AG04450 (cell line): ENCODE measurements at places on chromosomes 16 and 17.

GRCh38 chr17:74499992-74500391, 31.3 kb downstream of the CD300LB start:
- no peak for DNase-seq

- DNase-seq = no peak
Observed at GRCh38 chr16:20074099-20074991, 655 bp upstream of the GPR139 start.

GRCh38 chr17:75116737-75117136, 7.0 kb downstream of the ARMC7 start:
- no peak for DNase-seq

DNA sequence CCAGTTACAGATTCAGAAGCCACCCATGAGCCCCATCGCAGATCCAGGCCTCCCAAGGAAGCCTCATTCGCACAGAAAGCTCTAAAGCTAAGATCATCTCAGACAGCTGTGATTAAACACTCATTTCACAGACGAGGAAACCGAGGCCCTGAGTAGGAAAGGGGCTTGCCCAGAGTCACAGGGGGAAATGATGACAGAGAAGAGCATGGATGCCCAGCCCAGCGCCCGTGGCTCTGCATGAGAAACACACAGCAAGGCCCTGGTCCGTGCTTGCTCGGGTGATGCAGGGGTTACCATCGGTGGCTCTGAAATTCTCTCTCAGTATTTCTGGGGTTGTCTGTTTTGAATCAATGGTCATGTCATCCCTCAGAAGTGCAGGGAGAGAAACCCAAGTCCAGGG, 109.6 kb downstream of the C16orf78 start:
- DNase-seq = no peak

DNA sequence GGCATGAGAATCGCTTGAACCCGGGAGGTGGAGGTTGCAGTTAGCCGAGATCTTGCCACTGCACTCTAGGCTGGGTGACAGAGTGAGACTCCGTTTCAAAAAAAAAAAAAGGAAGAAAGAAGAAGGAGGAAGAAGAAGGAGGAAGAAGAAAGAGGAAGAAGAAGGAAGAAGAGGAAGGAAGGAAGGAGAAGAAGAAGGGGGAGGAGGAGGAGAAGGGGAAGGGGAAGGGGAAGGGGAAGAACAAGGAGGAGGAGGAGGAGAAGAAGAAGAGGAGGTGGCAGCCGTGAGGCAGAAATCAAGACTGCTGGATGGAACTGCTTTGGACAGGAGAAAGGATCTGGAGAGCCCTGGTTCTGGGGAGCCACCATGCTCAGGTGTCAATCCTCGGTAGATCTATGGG, 29.7 kb upstream of the PEMT start:
- no peak for DNase-seq

DNA sequence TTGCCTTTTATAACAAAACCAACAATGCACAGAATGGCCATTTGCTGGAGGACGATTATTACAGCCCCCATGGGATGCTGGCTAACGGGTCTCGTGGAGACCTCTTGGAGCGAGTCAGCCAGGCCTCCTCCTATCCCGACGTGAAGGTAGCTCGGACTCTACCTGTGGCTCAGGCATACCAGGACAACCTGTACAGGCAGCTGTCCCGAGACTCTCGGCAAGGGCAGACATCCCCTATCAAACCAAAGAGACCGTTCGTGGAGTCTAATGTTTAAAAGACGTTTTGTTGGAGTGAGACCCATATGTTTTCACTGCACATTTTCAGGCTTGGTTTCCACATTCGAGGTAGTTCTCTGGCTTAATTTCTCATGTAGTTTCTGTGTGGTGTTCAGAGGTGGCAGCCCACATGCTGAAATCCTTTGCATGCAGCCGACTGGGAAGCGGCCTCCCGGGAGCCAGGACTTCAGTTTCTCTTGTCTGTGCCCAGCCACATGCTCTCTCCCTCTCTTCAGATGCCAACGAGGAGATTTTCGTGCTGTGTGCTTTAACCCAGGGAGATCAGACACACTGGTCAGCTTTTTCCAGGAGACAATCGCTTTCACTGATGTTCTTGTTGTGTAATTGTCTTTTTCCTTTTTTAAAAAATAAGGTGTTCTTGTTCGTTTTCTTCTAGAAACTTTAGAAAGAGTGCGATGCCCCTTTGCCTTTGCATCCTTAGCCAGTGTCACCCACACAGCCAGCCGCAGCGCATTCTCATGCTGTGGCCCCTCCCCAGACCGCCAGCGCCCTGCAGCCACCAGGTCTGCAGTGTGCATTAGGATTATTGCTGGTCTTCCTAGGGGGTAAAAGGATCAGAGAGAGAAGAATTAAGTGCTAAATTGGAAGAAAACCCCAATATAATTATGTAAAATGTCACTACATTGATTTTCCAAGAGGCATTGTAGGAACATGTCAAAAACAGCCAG, 24.1 kb downstream of the CYB561 start:
- DNase-seq = no peak

DNA sequence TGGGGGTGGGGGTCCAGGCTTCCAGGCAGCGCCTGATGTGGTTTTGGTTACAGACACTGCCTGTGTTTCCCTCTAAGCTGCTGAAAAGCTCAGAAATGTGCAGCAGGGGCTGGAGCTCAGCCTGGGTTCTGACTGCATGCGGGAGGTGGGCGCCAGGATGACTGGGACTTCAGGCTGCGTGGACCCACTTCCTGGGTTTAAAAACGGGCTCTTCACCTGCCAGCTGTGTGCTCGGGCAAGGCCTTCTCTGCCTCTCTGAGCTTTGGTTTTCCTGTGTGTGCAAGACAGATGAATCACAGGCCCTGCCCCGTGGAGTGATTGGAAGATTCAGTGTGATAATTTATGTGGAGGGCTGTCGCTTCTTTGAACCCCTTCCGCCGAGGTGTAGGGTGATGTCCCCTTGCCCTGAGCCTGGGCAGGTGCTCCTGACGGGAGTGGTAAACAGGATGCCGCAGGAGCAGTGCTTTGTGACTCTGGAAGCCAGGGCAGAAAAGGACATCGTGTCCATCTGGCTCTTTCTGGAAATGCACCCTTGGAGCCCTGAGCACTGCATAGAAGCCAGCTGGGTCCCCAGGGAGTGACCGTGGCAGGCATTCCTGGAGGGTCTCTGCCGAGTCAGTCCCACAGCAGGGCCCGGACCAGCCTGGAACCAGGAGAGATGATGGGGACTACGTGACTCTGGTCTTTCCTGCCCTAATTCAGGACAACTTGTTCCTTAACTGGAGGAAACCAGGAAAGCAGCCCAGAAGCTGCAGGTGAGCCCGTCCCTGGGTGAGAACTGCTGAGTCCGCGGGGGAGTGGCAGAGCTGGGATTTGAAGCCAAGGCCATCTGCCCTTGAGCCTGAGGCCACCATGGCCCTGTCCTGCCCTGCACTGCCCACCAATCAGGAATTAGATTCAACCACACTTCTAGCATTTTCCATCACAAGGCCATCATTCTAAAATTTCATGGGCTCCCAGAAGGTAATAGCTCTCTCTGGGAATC, 28.5 kb upstream of the SLC7A5 start:
- no peak for DNase-seq

GRCh38 chr16:15704545-15704987, 54.5 kb downstream of the NDE1 start:
- peak; percentile 32 for DNase-seq

DNA sequence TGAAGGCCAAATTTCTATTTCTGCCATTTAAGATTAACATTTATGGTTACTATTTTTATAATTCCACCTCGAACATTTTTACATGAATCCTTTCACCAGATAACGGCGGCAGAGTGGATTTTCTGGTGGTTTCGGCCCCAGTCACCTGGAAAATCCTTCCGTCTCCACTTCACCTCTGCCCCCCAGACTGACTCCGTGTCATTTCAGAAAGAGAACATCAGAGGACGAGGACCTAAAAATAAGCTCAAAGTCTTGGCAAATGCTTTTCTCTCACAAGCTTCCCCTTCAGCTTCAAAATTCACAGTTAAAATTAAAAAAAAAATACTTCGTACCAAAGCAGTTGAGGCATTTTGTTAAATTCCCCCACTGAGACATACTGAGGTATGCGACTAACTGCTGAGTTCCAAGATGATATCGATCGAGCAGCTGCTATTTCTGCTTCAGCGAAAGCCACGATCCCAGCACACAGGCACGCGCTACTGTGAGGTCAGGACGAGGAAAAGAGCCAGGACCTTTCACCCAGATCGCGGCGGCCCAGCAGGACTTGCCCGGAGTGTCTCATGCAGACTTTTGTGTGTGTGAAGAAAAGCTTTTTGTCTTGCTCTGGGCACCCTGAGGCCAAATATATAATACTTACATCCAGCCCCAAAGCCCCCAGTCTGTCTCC, 36.8 kb downstream of the ASPA start:
- DNase-seq = no peak

- no peak for DNase-seq
Observed at GRCh38 chr16:62156971-62157370, 120.7 kb upstream of the CDH8 start.

- DNase-seq = no peak
Observed at GRCh38 chr17:48628649-48629410, 2.7 kb upstream of the HOXB9 start.

GRCh38 chr16:578870-579405, 9.2 kb downstream of the PIGQ start:
- no peak for DNase-seq

DNA sequence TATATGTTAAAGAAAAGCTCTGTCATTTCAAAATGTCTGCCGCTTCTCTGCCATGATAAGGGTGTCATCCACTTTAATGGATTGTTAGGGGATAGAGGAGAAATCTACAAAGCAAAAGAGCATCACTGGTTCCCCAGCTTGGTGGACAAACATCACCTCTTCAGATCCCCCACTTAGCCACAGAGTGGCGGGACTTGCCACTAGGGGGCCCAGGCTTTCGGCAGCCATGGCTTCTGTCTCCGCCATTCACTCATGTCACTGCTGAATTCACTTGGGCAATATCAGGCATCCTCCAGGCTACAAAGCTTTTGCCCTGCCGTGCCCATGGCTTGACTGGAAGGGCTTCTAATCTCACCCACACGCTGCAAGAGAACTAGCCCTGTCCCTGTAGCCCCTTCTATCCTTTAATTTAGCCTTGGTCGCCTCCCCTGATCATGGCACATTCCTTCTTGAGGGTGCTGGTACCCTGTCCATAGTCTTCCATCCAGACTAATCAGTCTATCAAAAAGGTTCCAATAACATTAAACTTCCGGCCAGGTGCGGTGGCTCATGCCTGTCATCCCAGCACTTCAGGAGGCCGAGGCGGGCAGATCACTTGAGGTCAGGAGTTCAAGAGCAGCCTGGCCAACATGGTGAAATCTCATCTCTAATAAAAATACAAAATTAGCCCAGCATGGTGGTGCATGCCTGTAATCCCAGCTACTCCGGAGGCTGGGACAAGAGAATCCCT, 34.7 kb downstream of the SBK1 start:
- DNase-seq = no peak

GRCh38 chr16:19861811-19862327, 22.8 kb downstream of the GPRC5B start:
- DNase-seq = no peak

DNA sequence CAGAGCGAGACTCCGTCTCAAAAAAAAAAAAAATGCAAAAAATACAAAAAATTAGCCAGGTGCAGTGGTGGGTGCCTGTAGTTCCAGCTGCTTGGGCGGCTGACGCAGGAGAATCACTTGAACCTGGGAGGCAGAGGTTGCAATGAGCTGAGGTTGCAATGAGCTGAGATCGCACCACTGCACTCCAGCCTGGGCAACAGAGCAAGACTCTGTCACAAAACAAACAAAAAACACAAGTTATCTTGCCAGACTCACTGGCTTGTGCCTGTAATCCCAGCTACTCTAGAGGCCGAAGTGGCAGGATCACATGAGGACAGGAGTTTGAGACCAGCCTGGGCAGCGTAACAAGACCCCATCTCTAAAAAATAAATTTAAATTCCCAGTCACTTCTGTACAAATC, 3.4 kb upstream of the ST3GAL2 start:
- DNase-seq = no peak

DNA sequence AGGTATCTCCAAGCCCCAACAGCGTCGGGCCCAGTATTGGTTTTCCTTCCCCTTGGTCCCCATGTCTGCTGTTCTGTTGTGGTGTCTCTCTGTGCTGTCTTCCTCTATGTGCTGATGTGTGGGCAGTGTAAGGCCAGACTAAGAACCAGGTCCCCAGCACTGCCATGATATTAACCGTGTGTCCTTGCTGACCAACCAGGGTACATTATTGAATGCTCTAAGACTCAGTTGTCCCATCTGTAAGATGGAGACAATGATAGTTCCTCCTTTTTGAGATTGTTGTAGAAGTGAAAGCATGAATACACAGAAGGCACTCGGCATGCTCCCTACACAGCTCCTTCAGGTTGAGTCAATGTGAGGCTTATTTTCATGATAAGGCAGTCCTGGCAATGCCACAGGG, 20.6 kb downstream of the AOC3 start:
- no peak for DNase-seq

GRCh38 chr17:55265311-55266021, 706 bp downstream of the HLF start:
- DNase-seq = no peak

GRCh38 chr17:2904135-2904534, 107.9 kb downstream of the RAP1GAP2 start:
- DNase-seq = no peak

DNA sequence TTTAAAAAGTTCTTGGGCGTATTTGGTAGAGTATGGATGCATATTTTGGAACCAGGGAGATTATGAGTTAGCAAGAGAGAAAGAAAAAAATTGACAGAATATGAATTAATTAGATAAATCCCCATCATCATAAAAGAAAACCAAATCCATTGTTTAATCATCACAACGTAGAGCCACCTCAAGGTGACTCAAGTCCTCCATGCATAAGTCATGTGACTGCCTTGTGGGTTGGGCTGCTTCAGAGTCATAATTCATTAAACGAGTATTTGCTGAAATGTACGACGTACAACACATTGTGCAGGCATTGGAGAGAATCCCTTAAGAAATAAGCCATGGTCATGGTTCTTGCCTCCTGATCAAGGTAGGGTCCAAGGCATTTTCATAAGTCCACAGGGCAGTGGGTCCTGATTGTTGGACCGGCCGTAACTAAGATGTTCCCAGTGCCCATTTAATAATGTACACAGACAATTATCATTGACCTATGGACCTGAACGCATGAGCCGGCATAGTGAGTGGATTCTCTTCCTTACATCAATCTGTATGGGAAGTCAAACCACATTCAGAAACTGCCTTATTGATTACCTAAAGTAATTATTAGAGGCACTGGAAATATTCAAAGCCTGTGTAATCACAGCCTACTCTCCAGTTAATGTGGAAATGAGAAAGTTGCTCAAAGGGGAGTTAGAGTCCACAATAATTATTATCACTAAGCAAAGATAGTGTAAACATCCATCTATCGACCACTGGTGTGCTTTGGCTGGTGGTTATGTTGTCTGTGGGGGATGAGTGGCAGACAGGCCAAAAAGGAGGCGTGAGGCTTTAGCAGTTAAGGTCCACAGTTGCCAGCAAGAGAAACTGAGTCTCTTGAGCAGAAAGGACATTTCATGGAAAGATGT, 165.4 kb downstream of the PITPNC1 start:
- no peak for DNase-seq
